ENCODE measurements at places on chromosomes 4 and X.

DNA sequence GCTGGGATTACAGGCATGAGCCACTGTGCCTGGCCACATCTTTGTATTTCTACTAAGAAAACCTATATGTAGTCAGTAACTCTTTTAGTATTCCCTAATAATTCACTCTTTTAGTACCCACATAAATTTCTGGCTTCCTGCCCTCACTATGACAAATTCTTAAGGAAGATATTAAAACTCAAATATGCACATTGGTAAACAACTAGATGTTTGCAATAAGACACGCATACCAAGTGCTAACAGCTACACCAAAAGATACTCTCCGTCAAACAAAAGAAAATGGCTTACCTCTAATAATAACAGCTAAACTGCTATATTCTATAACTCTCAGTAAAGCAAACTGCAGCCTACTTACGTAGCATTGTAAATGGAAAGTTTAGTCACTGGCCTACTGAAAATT, 6.3 kb downstream of the UBA6 start:
- DNase-seq, result no peak

GRCh38 chr4:45241976-45242375, 515.6 kb upstream of the GNPDA2 start:
- DNase-seq, result no peak

DNA sequence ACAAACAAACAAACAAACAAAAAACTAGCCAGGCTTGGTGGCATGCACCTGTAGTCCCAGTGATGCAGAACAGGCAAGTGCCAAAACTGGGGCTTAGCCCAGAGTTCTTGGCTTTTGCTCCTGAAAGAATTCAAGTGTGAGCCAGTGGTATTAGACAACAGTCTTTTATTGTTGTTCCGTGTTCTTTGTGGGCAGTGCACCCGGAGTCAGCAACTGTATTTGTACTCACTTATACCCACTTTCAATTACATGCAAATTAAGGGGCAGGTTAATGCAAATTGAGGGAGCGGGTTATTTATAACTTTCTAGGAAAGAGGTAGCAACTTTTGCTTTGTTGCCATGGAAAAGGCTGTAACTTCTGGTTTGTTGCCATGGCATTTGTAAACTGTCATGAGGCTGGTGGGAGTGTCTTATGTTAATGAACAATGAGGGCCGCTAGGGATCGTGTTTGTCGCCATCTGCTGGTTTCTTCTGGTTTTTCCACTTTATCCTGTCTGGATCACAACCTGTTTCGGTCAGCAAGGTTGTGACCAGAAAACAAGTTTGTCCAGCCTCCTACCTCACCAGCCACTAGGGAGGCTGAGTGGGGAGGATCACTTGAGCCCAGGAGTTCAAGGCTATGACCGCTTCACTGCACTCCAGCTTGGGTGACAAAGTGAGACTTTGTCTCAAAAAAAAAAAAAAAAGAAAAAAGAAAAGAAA, 88.8 kb upstream of the ESX1 start:
- DNase-seq, result no peak

DNA sequence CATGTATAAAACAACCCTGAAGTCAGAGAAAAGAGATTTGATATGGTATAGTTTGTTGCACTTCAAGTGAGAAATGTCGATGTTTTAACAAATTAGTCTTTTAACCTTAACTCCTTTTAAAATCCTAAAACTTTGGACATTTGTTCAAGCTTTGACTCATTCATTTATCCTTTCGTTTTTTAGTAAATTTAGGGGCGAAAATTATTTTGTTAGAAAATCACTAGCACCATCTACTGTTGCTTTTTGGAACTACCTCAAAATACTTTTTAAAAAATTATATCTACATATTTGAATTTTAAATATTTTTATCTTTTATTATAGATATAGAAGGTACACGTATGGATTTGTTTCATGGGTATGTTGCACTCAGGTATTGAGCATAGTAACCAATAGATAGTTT, 165.1 kb upstream of the POF1B start:
- no peak for DNase-seq

GRCh38 chrX:79366873-79367749, at the start of gene ITM2A:
Gene ITM2A, minus strand, starts transcription at chrX:79367334. Its CDS starts 119 bp downstream, at chrX:79367215.
- peak; percentile 84 for DNase-seq

Measured in vagina (tissue), 2 donors.